ENCODE measurements at places on chromosomes 2 and 18.

DNA sequence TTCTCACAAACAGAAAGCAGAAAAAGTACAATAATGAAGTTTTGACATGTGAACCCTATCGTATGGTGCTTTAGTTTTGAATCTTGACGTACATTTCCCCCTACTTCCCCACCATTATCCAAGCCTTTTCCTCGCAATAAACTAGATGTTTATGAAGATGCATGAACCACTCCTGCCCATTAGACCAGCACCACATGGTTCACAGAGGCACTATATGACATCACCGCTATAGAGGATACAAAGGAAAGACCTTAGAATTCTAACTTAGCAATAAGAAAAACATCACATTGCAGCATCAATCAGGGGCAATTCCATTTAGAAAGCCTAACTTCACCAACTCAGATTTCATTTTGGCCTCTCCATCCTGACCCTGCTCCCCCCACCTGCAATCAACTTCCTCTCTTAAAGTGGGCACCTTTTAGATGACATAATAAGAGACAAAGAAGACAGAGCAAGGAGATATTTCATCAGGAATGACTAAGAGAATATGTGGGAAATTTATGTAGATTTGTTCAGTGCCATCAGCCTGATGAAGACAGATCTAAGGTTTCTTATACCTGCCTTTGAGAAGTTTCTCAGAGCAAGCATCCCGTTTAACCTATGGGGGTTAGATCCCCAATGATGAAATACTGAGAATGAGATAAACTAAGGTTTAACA is 124.9 kb downstream of the PIGN start:
- DNase-seq, result no peak

DNA sequence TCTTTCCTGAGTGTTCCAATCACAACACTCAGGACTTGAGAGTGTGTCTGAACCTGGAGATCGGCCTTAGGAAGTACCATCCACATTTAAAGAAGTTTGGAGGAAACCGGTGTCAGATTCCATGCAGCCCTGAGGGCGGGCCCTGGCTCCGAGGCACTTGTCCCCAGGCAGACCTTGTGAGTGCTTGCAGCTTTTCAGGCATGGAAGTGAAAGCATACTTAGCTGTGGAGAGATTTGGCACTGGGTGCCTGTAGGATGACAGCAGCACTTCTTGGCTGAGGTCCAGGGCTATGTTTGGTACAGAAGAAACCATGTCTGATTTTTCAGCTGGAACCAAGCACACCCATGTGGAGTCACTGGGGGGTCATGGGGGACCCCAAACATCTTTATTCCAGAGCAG is 230.8 kb downstream of the SEPTIN10 start:
- no peak for DNase-seq

GRCh38 chr2:104851291-104852089 is 2.4 kb upstream of the POU3F3 start:
- DNase-seq, result no peak

DNA sequence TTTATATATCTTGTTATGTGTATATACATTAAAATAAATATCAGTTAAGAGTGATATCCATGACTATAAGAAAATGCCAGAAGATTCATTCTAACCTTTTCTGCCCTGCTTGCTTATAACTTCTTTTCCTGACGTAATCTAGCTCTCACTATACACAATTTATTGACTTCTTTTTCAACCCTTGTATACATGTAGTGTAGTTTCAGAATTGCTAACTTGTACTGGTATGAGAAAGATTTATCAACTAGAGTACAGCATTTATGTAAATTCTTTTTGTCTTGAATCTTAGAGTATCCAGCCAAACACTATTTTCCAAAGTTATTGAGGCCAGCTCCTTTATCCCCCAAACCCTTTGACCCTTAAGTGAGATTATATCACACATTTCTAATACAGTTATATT is 798.0 kb upstream of the RAB6C start:
- DNase-seq, result no peak

GRCh38 chr2:204687776-204688175 is 142.5 kb downstream of the PARD3B start:
- no peak for DNase-seq

GRCh38 chr2:240601831-240602160 is 15.3 kb downstream of the CAPN10 start:
- DNase-seq, result no peak

GRCh38 chr2:201888426-201888800 is 82.1 kb downstream of the CDK15 start:
- no peak for DNase-seq

GRCh38 chr18:3715231-3716080 is 265.5 kb downstream of the TGIF1 start:
- DNase-seq, result no peak

- no peak for DNase-seq
Measured at GRCh38 chr18:74183130-74183529, 34.8 kb downstream of the TIMM21 start.

DNA sequence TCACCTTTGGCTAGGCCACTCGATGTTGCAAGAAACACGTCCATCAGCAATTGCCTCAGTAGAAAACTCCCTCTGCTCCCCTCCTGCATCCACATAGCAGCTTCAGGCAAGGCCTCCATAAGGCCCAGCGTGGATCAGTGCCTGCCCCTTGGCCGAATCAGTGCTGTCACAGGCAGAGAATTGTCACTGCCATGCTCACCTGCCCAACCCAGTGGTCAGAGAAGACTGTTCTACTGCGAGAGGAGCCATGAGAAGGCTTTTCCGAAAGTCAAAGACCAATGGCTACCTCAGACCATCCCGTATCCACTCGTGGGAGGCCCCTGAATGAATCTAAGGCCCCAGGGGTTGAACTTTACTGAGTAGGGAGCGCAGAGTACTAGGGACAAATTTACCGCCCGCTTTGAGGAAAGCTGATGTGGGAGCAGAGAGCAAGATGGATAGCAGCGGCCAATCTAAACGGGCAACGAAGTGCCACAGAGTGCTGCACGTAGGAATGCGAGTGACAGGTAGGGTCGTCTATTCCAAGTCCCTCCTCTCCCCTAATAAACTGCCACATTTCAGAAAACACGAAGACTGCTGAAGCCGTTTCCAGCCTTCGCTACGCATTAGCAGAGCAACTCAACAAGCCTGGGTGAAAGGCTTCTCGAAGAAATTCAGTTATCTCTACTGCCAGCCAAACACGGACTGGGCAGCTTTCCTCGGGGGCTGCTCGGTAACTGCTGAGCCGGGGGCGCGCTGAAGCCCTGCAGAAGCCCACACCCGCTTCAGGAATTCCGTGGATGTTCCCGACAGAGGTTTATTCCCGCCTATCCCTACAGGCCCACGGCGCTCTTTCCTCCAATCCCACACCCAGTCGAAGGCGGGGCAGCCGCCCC is 968 bp upstream of the RALBP1 start:
- no peak for DNase-seq

GRCh38 chr18:10499230-10499629 is 26.6 kb upstream of the NAPG start:
- DNase-seq, result peak; percentile 10

- DNase-seq, result no peak
Measured at GRCh38 chr2:182069416-182069815, 83.8 kb downstream of the PPP1R1C start.

DNA sequence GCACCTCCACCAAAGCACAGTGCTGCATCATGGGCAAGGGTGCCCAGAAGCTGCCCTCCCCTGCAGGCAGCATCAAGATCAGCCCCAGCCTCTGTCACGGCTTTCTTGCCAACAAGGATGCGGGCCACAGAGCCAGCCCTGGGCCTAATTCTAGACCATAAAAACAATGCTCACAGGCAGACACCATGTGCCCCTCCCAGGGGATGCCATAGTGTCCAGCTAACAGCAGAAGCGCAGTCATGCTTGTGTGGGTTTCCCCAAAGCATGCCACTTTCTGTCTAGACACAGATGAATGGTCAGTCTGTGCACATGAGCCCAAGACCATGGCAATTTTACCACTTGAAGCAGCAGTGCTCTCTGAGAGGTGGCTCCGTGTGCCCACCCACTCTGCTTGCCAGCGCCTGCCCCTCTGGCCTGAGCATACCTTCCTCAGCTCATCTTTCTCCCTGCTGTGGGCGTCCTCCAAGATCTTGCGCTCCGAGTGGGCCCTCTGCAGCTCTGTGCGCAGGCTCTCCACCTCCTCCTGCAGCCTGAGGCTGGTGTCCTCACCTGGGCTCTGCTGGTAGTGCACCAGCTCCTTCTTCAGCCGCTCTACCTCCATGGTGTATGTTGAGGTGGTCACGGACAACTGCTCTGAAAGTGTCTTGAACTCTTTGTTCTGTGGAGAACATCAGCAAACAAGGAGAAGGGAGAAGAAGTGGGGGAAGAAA is 81.3 kb upstream of the ACAA2 start:
- no peak for DNase-seq

DNA sequence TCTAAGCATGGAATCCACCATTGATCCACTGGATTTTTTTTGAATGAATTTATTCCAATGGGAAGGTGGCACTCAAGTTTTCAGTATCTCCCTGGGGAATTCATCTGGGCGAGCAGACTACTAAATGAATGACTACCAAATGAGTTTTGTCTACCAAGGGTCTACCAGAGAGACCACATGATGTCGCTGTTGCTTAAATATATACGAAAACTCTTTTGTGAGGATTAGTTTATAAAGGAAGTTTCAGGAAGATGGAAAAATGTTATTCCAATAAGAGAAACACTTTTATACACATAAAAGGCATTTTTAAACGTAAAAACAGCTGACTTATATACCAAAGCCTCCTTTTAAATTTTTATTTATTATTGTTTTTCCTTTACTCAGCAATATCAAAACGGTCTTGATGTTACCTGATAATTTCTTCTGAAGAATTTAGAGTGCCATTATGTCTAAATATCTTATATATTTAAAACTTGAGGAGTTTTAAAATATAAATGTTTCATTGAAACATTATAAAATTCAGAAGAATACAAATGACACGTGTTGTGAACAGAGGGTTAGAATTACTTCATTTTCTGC is 139.7 kb downstream of the HRH4 start:
- no peak for DNase-seq

DNA sequence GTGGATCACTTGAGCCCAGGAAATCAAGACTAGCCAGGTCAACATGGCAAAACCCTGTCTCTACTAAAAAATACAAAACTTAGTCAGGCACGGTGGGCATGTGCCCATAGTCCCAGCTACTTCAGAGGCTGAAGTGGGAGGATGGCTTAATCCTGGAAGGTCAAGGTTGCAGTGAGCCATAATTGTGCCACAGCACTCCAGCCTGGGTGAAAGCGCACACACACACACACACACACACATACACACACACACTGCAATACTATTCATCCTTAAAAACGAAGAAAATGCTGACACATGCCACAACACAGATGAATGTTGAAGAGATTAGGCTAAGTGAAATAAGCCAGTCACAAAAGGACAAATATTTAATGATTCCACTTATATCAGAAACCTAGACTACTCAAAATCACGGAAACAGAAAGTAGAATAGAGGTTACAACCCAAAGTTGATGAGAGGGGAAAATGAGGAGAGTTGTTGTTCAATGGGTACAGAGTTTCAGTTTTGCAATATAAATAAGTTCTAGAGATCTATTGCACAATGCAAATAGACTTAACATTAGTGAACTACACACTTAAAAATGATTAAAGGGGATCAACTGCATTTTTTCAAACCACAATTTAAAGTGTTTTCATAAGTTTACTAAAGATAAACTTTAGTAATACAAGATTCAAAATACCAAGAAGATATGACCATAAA is 114.5 kb downstream of the USP34 start:
- DNase-seq, result no peak

DNA sequence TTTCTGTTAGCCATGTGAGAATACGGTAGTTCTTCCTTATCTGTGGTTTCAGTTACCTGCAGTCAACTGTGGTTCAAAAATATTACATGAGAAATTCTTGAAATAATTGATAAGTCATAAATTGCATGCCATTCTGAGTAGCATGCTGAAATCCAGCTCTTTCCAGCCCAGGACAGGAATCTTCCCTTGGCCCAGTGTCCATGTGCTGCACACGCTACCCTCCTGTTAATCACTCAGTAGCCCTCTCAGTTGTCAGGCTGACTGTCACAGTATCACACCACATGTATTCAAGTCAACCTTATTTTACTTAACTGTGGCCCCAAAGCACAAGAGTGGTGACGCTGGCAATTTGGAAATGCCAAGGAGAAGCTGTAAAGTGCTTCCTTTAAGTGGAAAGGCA is 141.1 kb downstream of the TANC1 start:
- no peak for DNase-seq

DNA sequence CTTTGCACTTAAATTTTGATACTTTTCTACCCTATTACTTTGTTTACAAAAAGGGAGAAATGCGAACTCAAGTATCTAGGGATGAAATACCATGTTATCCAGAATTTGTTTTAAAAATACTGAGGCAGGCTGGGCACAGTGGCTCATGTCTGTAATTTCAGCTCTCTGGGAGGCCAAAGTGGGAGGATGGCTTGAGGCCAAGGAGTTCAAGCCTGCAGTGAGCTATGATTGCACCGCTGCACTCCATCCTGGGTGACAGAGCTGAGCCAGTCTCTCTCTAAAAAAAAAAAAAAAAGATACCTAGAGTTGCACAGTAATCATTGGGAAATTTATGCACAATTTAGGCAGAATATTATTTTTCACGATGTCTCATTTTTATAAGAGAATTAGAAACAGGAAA is 12.4 kb upstream of the VAPA start:
- no peak for DNase-seq

GRCh38 chr2:143949121-143949848 is 570.6 kb downstream of the ZEB2 start:
- DNase-seq, result no peak

- no peak for DNase-seq
Measured at GRCh38 chr2:29117636-29118303, 2.6 kb downstream of the CLIP4 start.

DNA sequence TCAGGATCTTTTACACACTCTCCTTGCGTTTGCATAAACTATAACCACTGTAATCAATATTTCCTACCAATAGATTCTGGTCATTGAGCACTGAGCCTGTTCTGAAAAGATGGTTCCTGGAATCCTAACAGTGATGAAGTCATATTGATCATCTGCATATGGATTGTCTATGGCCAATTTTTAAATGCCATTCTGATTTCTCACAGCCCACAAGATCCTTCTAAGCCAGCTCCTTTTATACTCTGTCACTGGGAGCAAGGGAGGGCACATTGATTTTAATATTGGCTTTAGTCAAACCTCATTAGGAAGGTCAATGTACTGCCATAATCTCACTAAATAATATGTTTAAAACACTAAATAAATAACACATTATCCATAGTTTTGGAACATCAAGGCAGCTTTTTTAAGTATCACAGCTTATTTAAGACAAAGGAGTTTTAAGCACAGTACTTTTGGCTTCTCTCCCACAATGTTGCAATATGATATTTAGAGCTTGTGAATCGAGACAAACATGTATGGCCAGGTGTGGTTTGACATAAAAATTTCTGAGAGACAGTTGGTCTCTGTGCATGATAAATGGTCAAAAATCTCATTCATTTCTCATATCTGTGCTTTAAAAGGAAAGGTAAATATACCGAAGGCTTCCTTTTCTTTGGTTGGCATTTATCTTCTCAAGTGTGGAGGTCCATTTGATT is 267.3 kb downstream of the MTX2 start:
- DNase-seq, result no peak

DNA sequence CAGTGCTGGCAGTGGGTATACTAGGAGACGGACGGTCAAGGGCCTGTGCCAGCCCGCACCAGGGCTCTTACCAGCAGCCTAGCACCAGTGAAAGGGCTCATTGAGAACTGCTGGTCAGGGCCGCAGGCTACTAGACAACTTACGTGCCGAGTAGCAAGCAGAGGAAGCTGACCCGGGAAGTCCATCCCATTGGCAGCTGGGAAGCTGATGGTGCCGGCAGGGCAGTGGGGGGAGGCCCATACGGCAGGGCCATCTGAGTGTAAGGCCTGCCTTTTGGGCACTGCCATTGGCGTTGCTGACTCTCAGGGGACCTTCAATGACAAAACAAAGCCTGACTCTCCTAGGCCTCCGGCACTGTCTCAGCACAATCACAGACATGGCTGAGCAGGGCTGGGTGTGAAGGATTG is 20.6 kb downstream of the EFR3B start:
- no peak for DNase-seq

Data from bone marrow (tissue), 2 donors.